ENCODE measurements at places on chromosomes 3 and 15.

- no peak for DNase-seq
Measured at GRCh38 chr3:7205535-7205934, 344.6 kb downstream of the GRM7 start.

GRCh38 chr3:172233474-172234277 lies 194.3 kb downstream of the FNDC3B start:
- DNase-seq: no peak

DNA sequence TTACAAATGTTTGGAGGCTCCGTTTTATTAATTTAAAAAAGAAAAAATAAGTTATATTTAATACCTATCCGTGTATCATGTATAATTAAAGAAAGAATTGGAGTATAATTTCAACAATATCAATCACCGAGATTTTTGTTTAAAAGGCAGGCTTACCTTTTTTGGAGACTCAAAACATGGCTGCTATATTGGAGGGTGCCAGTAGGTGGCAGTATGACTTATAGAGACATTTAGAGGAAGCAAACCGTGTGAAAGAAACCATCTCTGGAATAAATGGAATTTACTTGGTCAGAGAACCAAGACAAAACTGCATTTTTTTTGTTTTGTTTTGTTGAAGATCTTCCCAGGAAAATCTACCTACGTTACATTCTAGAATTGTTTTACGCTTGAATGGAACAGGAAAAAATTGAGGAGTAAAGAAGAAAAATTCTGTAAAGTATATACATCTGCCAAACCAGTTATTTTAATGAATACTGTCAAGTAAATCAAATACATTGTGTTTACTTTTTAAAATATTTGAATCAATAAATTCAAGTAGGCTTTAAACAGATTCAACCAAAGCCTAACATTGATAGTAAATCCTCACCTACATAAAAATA lies 802.6 kb upstream of the ALCAM start:
- peak; percentile 31 for DNase-seq

DNA sequence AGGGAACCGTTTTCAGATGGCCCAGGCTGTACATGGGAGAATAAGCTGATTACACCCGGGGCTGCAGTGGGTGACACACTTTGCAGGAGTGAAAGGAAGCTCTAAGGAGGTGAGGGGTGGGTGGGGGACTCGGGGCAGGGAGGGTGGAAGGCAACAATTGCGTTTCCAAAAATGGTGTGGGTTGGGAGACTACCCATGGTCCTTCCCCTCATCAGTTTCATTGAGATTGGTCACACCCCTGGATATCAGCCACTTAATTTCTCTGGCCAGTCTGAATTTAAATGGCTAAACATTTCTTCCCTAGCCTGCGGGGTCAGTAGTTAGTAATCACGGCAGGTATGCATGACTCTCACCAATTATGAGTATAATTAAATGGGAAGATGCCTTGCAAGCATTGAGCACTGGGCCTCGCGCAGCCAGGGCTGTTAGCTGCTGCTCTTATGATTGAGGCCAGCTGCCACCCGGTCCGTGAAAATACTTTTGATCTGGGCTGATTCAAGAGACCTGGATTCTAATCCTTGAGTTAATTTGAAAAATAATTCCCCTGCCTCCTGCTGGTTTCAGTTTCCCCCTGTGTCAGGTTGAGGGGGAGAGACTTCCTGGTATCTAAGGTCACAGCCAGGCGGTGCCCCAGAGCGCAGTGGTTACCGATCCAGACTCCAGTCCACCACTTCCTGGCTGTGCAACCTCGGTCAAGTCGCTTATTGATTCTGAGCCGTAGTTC lies 23.3 kb downstream of the SLC6A6 start:
- DNase-seq: peak; percentile 59

DNA sequence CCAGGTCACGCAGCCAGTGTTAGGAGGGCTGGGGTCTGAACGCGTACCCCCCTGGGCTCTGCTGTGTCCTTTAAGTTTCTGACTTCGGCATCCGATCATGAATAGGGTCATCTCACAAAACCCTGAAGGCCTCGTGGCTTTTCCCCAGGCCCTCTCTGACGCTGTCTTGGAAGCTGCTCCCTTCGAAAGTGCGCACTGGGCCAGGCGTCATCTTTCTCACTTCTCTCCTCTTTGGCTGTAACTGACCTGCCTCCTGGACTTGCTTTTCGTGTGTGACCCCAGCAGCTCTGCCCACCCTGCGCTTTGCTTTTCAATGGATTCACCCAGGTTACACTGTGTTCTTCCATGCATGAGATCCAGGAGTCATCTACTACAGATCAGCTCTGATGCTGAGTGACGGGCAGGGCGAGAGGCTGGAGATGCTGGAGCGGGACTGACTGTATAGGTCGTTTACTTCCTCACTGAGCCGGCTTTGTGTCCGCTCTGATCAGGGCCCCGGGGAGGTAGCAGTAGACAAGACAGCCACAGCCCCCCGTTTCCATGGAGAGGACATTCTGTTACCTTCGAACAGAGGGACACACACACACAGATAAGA lies 45.0 kb upstream of the PCSK6 start:
- no peak for DNase-seq

DNA sequence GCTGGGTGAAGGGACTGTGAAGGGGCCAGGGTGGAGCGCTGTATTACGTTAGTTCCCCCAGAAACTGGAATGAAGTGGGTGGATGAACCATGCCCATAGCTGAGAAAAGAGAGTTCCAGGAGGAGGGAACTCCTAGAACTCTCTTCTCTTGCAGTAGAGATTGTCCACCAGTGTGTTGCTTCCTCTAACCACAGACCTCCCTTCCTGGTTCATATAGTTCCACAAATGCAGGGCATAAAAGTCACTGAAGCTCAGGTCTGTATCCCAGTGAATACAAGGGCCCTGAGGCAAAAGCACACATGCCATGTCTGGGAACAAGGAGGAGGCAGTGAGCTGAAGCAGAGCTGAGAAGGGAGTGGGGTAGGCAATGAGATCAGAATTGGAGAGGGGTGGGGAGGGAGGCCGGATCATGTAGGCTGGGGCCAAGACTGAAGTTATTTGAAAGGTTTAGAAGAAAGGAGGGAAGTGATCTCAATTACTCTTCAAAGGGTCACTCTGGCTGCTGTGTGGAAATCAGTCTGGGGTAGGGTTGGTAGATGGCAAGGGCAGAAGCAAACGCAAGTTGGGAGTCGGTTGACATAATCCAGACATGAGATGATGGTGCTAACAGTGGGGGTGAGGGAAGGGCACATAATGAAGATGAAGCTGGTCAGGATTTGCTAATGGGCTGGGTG lies 6.5 kb downstream of the A4GNT start:
- DNase-seq: no peak

DNA sequence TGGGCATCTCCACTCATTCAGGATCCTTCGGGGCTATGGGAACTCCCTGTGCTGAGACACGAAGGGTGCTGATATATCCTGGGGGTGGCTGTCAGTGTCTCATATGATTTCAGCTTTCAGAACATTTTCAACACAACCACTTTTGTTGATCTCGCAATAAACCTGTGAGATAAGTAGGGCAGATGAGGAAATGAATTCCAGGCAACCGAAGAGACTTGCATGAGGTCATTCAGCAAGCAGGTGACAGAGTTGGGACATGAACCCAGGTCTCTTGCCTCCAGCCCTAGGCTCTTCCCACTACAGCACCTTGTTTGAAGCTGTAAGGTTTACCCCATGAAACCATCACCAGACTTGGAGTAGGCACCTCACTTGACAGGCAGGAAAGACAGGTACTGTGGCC lies 16.6 kb downstream of the DUOX1 start:
- no peak for DNase-seq

- DNase-seq: no peak
Measured at GRCh38 chr3:192042116-192042515, 581.2 kb downstream of the PYDC2 start.

- DNase-seq: no peak
Measured at GRCh38 chr3:184058029-184058428, 5.2 kb downstream of the HTR3C start.

GRCh38 chr15:68450192-68450591 lies 18.2 kb upstream of the ITGA11 start:
- no peak for DNase-seq

DNA sequence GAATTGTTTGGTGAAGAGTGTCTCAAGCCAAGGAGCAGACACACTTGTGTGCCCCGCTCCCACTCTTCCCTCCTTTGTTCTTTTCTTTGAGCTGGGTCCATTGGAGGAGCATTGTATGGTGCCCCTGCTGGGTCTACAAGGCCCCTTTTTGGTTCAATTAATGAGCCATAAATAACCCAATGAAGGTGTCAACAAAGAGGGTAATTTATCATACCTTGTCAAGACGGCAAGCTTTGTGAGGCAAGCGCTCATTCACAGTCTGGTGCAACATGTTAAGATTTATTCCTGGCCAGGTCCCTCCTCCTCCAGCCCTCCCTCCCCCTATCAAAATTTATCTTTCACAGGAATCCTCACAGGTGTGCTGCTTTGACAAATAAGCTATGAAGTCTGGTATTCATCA lies 300.1 kb downstream of the RORA start:
- no peak for DNase-seq

GRCh38 chr3:66407611-66408218 lies 93.1 kb downstream of the LRIG1 start:
- peak; percentile 47 for DNase-seq

- no peak for DNase-seq
Measured at GRCh38 chr3:89974903-89975519, 867.6 kb downstream of the EPHA3 start.

GRCh38 chr15:98405013-98405412 lies 243.3 kb upstream of the IGF1R start:
- DNase-seq: no peak

- DNase-seq: no peak
Measured at GRCh38 chr15:75759416-75760130, 46.9 kb upstream of the CSPG4 start.

- no peak for DNase-seq
Measured at GRCh38 chr3:36362973-36363372, 17.3 kb upstream of the STAC start.

- DNase-seq: no peak
Measured at GRCh38 chr3:33602829-33603228, 115.2 kb downstream of the CLASP2 start.

- DNase-seq: no peak
Measured at GRCh38 chr3:127748754-127749327, 73.5 kb downstream of the MGLL start.

- DNase-seq: no peak
Measured at GRCh38 chr15:98321896-98322295, 326.4 kb upstream of the IGF1R start.

DNA sequence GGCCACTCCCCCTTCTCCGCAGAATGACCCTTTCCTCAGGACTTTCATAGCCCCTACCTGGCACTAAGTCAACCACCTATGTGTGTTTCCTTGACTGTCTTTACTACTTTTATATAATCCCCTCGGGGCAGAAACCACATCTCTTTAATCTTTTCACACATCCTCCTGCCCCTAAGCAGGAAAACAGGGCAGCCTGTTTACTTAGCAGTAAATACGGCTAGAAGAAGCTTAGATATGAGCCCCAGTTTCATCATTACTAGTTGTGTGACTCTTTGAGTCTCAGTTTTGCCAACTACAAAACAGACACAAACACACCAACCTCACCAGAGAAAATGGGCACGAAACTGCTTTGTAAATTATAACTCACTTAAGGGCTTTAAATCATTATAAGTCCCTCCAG lies 98.3 kb downstream of the CYP19A1 start:
- no peak for DNase-seq

- no peak for DNase-seq
Measured at GRCh38 chr3:38966811-38967692, 84.7 kb downstream of the SCN11A start.

GRCh38 chr3:13066834-13067233 lies 6.4 kb downstream of the IQSEC1 start:
- DNase-seq: no peak

DNA sequence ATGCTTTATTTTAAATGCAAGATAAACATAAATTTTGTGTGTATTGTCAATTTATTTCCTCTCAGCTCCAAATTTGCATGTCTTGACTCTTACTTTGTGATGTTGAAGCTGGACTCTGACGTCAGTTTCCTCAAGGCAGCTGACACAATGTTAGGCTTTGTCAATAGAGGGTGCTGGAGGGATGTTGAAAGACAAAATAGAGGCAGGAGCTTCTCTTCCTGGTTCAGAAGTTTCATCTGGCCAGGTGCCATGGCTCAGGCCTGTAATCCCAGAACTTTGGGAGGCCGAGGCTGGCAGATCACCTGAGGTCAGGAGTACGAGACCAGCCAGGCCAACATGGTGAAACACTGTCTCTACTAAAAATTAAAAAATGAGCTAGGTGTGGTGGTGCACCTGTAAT lies 408.6 kb downstream of the GBE1 start:
- DNase-seq: no peak

DNA sequence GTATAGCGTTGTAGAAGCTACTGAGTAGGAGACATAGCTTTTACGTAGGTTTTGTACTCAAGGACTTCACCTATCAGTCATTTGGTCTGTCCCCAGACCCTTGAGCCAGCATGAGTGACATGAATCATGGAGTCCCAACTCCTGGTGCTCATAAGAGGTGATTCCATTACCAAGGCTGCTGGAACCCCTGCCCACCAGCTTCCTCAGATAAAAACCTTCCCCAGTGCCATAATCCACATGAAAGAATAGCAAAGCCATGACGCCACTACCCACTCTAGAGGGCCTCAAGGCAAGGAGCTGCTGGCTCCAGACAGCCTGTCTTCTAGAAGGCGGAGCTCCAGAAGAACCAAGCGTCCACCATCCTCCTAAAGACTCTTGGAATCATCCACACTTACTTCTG lies 69.6 kb downstream of the NCEH1 start:
- DNase-seq: no peak

- DNase-seq: no peak
Measured at GRCh38 chr15:44215594-44215993, 20.5 kb upstream of the FRMD5 start.

DNA sequence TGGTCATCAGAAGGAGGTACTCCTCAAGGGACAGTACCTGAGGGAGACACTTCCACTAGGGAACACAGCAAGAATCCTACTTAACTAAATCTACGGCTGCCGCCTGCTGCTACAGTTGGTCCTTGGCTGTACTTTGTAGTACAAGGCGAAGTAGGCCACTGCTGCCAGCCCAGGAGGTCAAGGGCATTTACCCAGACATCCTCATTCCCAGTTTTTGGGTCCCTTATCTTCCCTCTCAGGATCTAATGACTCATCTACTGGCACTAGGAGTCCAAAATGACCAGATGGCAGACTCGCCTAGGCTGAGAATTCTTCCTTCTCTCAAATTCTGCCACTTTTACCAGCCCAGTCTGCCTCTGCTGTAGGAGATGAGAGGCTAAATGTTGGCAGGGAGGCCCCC lies 27.1 kb upstream of the LAMP3 start:
- no peak for DNase-seq

- DNase-seq: no peak
Measured at GRCh38 chr3:187020376-187020775, 90.0 kb downstream of the ST6GAL1 start.

DNA sequence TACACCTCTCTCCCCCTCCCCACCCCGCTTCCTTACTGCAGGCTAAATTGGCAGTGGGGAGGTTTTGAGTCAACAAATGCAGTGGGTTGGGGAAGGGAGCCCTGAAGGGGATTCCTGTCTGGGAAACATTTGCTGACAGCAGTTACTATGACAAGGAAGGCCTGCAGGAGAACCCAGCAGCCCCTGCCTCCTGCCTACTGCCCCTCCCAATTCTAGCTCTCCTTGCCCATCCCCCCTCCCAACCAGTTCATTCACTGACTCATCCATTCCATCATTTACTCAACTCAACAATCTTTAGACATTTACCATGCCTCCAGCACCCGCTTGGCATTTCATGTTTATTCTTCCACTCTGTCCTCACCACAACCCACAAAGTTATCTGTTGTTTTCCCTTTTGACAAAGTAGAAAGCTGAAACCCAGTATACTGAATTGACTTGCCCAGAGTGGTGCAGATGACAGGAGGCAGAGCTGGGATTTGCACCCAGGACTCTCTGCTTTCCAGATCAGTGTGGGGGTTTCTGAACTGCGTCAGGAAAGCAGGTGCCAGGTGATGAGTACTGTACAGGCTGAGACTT lies 75.0 kb downstream of the MAGEF1 start:
- DNase-seq: peak; percentile 31
